ENCODE measurements at places on chromosomes 2 and 18.

GRCh38 chr2:200625958-200626363, 40.1 kb downstream of the AOX1 start:
- no peak for DNase-seq

- no peak for DNase-seq
Measured at GRCh38 chr2:201344663-201345366, 12.3 kb downstream of the FLACC1 start.

- no peak for DNase-seq
Measured at GRCh38 chr18:64379662-64380061, 230.8 kb upstream of the LINC00305 start.

DNA sequence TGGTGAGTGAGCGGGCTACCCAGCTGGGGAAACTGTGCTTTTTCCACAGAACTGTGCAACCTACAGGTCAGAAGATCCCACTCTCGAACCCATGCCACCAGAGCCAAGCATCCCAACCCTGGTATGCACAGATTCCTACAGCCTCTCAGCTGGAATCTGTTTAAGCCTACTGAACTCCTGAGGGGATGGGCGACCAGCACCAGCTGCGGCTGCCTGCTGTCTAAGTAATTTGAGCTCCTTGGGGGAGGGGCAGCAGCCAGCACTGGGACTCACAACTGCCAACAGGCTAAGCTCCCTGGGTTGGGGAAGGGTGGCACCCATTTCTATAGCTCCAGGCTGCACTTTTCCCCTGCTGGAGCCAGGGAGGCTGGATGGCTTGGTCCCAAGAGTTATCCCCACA, 11.8 kb downstream of the CYP27C1 start:
- DNase-seq = no peak

DNA sequence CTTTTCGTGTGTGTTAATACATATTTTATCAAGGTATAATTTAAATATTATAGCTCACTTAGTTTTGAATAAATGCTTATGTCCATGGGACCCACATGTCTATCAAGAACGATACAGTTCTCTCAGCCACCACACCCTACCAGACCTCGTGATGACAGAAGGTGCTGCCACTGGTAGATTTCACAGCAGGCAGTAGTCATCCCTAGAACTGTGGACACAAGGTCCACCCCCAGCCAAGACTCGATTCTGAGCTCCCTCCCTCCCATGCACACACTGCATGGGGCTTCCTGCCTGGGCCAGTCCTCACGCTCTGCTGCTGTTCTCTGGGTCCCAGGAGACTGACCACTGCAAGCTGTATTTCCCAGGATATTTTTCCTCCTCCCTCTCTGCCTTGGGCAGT, 26.5 kb upstream of the CREB1 start:
- no peak for DNase-seq

DNA sequence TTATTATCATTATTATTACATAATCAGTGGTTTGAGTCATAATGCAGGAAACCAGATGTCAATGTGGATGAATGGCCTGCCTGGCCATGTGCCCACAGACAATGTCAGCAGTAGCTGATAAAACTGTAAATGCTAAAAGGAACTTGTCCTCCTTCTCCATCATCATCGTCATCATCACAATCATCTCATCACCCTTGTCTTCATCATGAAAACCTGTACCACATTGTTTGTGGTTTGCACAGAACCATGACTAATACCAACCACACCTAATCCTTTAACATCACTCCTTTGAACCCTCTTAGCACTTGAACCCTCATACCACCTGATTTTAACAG, 96.0 kb downstream of the HNMT start:
- no peak for DNase-seq

Measured in neuronal stem cell (in vitro differentiated cells).